H9 (cell line): ENCODE measurements at places on chromosomes 4 and X.

DNA sequence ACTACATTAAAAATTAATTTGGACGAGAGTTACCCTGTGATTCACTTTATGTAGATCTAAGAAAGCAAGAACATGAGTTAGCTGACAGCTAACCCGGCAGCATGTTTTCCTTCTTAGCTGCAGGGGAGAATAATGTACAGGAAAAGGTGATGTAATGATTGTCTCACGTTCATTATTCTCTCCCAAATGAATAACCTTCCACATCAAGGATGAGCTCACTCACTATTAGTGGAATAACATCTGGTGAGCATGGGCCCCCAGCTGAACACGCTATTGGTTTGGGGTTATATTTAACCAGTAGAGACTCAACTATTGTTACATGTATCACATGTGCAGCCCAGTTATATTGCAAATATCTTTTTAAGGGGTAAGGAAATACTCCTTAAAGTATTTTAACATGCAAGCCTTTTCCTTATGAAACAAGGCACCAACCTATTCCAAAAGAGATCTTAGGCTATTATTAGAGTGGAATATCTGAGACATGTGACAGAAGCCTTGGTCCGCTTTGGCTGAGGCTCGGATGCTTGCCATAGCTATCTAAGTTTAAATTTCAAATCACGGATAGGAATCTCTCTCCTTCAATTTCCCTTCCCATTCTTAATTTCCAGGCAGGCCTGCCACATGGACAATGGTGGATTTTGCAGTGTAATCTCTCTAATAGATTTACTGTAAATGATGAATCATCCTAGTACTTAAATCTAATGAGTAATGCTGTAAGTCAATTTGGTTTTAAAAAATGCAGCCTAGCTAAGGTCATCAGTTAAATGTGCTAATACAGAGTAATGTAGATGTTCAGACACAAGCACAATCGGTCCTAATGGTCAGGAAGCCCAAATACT, 99.0 kb upstream of the OTUD4 start:
- DNase-seq, result no peak

- no peak for DNase-seq
Measured at GRCh38 chr4:37467824-37468223, 218.4 kb downstream of the RELL1 start.

GRCh38 chr4:61992351-61992750, 792.2 kb downstream of the ADGRL3 start:
- peak; percentile 32 for DNase-seq

GRCh38 chrX:48833542-48834138, 1.8 kb downstream of the PCSK1N start:
- no peak for DNase-seq

GRCh38 chr4:168739886-168740285, 243.0 kb downstream of the PALLD start:
- no peak for DNase-seq

DNA sequence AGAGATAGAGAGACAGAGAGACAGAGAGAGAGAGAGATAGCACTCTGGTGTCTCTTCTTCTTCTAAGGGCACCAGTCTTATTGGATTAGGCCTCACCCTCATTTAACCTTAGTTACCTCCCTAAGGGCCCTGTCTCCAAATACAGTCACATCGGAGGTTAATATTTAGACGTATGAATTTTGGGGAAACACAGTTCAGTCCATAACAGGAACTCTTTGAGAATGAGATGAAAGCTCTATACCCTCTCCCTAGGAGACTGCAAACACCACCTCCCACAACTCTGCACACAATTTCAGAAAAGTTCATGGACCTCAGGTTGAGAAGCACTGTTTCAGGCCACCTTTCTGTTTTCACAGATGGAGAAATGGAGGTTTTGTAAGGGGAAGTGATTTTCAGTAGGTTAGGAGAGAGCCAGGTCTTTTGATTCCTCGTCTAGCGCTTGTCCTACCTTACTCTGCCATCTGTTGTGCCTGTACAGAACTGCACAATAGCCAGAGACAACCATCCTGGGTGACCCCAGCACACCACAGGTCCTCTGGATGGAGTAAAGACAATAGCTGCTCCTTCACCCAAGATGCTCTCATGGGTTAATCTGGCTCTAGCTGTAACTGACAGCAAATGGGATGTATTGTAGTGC, 16.9 kb upstream of the LOC101059915 start:
- no peak for DNase-seq
